Renal cortical epithelial cell (primary cell): ENCODE measurements at places on chromosomes 3 and 15.

DNA sequence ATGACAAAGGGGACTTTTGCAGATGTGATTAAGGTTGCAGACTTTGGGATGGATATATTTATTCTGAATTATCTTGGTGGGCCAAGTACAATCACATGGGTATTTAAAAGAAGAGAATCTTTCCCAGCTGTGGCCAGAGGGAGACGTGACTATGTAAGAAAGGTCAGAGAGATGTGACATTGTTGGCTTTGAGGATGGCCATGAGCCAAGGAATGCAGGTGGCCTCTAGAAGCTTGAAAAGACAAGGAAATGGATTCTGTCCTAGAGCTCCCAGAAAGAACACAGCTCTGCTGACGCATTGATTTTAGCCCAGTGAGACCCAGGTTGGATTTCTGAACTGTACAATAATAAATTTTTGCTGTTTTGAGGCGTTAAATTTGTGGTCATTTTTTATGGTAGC, 616.0 kb upstream of the TBL1XR1 start:
- peak; percentile 86 for DNase-seq

DNA sequence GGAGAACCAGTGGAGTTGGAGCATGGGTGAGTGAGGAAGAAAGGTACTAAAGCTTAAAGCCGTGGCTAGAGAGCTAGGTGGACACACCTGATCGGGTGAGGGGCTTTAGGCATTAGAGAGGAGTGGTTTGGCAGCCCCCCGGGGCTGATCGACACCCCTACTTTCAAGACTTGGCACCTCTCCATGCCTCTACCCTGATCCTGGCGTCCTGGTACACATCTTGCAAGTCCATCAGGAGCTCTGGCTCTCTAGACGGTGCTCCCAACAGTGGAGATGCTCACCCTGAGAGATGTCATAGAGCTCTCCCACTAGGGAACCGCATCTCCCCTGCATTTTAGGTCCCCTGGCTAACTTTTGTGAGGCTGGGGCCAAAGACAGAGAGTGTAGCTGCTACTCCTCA, 98.1 kb downstream of the XXYLT1 start:
- DNase-seq = no peak

DNA sequence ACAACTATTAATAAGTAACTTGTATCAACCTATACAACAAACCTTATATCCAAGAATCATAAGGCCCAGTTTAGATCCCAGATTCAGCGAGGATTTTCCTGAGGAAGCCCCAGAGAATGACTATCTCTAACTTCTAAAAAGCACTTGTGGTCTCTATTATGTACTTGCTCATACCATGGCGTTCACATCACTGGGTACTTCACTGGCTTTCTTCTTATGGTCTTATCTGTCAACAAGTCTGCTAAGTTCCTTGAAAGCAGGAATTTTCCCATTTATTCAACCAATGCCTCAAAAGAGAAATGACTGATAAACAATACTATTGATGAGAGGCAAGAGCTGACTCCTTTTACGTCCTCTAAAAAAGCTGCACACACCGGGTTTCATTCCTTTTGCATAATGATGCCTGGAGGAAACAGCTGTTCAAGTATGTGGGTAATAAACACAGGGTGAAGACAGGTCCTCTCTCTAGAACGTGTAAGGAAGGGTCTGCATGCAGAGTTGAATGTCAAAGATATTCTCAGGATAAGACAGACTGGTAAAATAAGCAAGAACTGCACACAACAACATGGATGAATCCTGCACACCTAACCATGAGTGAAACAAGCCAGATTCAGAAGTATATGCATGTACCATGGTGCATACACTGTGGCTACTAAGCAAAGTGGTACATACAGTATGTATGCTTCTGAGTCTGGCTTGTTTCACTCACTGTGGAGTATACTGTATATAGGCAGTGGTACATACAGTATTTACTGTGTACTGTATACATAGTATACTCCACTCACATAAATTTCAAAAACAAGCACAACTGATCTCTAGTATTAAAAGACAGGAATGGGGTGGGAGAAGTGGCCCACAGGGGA, 408.7 kb downstream of the SHQ1 start:
- DNase-seq = no peak

- peak; percentile 40 for DNase-seq
Observed at GRCh38 chr3:123655400-123655799, 70.5 kb upstream of the HACD2 start.

DNA sequence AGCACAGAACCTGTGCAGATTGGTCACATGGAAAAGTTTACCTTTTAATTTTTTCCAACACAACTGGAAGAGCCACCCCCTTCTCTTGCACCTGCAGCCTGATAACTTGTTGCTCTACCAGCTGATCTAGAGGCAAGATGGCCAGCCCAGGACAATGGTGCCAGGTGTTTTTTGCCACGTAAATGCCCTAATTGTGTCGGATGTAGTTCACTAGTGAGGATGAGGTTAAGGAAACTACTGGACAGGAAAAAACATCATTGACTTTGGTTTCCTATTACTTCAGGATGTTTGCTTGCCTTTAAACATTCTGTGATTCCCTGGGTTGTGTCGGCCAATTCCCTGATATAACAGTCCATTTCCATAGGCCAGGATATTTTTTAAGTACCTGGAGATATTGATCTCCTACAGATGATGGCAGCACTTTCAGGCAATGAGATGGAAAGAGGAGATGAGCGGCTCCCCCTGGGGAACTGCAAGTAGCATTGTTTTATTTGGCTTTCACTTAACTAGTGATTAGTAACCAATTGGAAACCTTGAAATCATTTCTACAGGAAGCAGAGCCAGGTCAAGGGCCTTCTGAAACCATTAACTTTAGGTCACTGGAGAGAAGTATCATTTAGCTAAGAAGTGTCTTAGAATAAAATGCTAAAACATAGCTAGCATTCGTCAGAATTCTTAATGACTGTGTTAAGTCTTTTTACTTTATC, 72.5 kb downstream of the OSBPL10 start:
- peak; percentile 94 for DNase-seq
